Hepatocyte (in vitro differentiated cells): ENCODE measurements at places on chromosomes 1 and 21. TPM values are rescaled to one million over a fixed set of nuclear protein-coding genes. Genes with fewer than 3 reads are reported as not detected.

Gene MROH9
- 0.23 TPM in 1 of 2 replicates, not detected in the other for total RNA-seq

Gene KLHDC7A
- 2.3 and 2.4 TPM in 2 replicates for total RNA-seq

Gene OR6K6
- not detected in 2 replicates for total RNA-seq

Gene GPR153
- total RNA-seq: 6.9 and 9.1 TPM in 2 replicates

Gene CASQ2
- 0.08 TPM in 1 of 2 replicates, not detected in the other for total RNA-seq

Gene TLR5
- 0.88 and 1.9 TPM in 2 replicates for total RNA-seq

Gene F13B
- total RNA-seq: 11.3 and 12.3 TPM in 2 replicates

DNA sequence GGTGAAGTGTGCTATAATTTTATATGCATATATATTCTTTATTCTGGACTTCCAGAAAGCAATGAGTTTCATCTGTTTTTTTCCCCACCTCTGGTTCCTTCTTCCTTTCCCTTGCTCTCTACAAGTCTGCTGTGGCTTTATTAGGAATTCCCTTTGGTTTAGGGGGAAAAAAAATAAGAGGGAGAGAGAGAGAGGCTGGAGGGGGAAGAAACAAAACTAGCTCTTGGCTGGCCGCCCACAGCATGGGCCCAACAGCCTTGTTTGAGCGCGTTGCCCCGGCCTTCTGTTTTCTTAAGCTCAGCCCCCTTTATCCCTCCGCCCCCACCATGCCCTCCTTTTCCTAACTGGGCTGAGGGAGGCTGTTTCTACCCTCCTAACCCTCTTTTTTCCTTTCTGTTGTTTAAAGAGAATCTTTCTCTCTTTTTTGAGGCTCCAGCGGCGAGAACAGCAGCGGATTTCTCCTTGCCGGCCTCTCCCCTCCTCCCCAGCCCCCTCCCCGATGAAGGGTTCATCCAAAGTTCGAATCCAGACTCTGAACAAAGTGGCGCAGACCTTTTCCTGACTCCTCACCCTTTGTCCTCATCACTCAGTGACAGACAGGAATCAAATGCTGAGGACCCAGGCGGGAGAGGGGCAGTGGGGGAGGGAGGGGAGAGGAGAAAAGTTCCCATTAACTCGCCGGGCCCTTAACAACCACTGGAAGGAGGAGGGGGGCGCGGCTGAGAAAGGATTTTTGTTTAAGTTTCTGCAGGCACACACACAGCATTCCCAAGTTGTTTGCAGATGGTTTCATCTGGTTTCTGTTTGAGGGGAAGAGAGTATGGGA, 29.7 kb downstream of the PBX1 start:
- H3K27ac ChIP-seq: peak overlapping the region; percentile 92
- H3K4me3 ChIP-seq: no peak overlapping the region
- H3K4me1 ChIP-seq: peaks cover 54% of the 10 kb centered on the region
- no peaks in the 10 kb centered on the region for H3K36me3 ChIP-seq

GRCh38 chr1:203038217-203038741, 12.0 kb downstream of the PPFIA4 start:
- no peak for DNase-seq
- H3K27me3 ChIP-seq: no peaks in the 10 kb centered on the region
- no peaks in the 10 kb centered on the region for H3K36me3 ChIP-seq
- H3K27ac ChIP-seq: no peak overlapping the region

DNA sequence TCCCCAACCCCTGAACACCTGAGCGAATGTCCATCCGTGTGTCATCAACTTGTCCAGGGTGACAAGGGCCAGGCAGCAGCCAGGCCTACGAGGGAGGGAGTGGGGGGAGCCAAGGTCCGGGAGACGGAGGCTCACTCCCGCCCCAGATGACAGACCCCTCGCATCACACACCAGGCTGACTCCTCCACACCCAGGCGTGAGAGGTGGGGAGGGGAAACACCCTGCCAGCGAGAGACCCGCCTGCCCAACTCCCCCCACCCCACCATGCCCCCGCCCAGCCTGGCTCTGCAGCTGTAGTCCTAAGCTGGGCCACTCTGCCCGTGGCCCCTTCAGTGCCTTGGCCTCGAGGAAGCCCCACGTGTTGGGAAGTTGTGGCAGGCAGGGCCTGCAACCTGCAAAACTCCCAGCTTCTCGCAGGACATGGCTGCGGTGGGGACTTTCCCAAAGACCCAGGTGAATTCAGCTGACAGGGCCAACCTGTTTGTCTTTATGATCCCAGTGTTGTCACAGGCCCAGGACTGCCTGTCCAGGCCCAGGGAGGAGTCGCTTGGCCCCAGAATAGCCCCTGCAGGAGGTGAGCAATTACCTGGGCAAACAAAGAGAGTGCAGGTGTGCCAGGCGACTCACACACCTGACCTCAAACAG, 62.9 kb downstream of the RIPK4 start:
- no peak overlapping the region for H3K4me3 ChIP-seq
- peaks cover 39% of the 10 kb centered on the region for H3K4me1 ChIP-seq
- H3K36me3 ChIP-seq: no peaks in the 10 kb centered on the region
- H3K27me3 ChIP-seq: no peaks in the 10 kb centered on the region
- H3K27ac ChIP-seq: peak overlapping the region; percentile 88

DNA sequence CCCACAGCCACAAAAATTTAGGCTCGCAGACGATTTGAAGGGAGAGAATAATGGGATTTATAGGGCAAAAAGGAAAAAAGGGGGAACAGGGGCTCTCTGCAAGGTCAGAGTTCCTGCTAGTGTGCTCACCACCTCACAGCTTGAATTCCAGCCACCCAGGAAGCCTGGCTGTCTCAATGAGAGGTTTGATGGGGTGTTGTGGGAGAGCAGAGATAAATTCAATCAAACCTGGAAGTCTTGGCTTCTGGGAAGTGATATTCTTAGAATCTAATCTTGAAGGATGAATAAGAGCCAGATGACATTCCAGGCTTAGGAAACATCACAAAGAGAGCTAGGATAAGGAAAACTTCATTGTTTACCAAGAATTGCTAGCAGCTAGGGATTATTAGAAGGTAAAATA, 47.4 kb upstream of the C21orf91 start:
- DNase-seq: no peak
- no peak overlapping the region for H3K27ac ChIP-seq
- H3K4me3 ChIP-seq: no peak overlapping the region
- H3K4me1 ChIP-seq: no peaks in the 10 kb centered on the region

GRCh38 chr1:65357291-65357960, 48.1 kb downstream of the DNAJC6 start:
- H3K27ac ChIP-seq: no peak overlapping the region
- no peaks in the 10 kb centered on the region for H3K4me1 ChIP-seq
- H3K36me3 ChIP-seq: no peaks in the 10 kb centered on the region
- no peaks in the 10 kb centered on the region for H3K27me3 ChIP-seq

GRCh38 chr21:42534421-42535378, 21.0 kb downstream of the SLC37A1 start:
- H3K36me3 ChIP-seq: no peaks in the 10 kb centered on the region
- H3K27ac ChIP-seq: no peak overlapping the region
- H3K4me3 ChIP-seq: no peak overlapping the region
- no peak for DNase-seq

- H3K27ac ChIP-seq: no peak overlapping the region
- no peak overlapping the region for H3K4me3 ChIP-seq
- no peaks in the 10 kb centered on the region for H3K4me1 ChIP-seq
Measured at GRCh38 chr1:44903011-44903680, 60.1 kb upstream of the PTCH2 start.

GRCh38 chr1:248853663-248854375, 5.1 kb downstream of the ZNF692 start:
- no peak overlapping the region for H3K27ac ChIP-seq
- H3K36me3 ChIP-seq: no peaks in the 10 kb centered on the region
- no peak overlapping the region for H3K4me3 ChIP-seq

DNA sequence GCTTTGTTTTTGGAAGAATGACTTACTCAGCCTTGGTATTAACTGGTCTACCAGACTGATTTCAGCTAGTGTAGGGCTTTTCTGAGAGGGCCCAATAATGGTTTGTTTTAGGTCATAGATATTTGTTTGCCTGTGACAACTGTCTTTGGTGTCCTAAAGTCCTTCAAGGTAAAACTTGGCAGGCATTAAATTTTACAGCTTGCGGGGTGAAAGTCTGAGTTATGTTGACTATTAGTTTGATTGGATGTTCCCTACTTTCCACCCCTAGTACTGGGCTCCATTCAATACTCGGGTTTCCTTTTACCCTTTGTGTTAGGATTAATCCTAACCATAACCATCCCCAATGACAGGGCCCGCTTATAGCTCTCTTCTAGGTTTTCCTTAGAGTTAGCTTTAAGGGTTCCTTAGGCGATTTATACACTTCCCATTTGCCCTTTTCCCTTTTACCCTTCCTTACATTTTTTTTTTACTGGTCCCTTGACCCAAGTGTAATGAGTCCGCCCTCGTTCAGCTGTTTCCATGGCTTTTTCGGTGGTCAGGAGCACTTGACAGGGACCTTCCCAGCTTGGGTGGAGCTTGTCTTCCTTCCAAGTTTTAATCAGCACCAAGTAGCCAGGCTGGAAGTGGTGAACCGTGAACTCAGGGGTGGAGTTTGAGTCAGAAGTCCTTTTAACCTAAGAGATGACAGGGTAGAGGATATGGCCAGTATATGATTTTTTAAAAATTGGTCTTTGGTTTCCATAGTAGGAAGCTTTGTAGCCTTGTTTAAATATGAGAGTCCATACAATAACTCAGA, 28.5 kb upstream of the LCE5A start:
- H3K4me1 ChIP-seq: no peaks in the 10 kb centered on the region
- no peak overlapping the region for H3K27ac ChIP-seq
- H3K36me3 ChIP-seq: no peaks in the 10 kb centered on the region
- no peak overlapping the region for H3K4me3 ChIP-seq

DNA sequence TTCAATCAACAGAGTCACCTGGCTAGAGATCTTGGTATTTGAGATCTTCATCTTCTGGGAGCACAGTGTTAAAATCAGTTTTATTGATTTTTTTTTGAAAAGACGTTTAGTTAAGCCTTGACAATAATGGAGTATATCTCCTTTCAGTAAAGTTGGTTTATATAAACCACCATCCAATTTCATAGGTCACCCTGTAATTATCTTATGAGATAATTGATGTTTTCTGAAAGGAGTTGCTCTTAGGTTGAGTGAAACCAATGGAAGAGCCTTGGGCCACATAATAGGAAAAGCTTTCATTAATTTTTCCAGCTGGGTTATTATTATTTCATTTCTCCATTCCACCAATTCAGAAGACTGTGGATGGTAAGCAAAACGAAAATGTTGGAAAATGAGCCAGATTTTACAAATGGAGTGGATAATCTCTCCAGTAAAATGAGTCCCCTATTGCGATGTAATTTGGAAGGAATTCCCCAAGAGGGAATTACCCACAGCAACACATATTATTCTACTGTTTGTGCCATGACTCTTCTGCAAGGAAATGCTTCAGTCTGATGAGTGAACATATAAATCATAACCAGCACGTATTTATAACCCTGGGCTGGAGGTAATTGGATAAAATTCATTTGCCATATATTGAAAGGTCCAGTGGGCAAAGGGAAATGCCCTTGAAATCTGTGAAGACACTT, 46.2 kb upstream of the TINAGL1 start:
- peaks cover 10% of the 10 kb centered on the region for H3K4me1 ChIP-seq
- H3K36me3 ChIP-seq: no peaks in the 10 kb centered on the region
- no peaks in the 10 kb centered on the region for H3K27me3 ChIP-seq

- DNase-seq: no peak
- H3K4me1 ChIP-seq: no peaks in the 10 kb centered on the region
- no peak overlapping the region for H3K4me3 ChIP-seq
- H3K36me3 ChIP-seq: no peaks in the 10 kb centered on the region
- no peaks in the 10 kb centered on the region for H3K27me3 ChIP-seq
Measured at GRCh38 chr1:7152655-7153054, 367.4 kb downstream of the CAMTA1 start.

DNA sequence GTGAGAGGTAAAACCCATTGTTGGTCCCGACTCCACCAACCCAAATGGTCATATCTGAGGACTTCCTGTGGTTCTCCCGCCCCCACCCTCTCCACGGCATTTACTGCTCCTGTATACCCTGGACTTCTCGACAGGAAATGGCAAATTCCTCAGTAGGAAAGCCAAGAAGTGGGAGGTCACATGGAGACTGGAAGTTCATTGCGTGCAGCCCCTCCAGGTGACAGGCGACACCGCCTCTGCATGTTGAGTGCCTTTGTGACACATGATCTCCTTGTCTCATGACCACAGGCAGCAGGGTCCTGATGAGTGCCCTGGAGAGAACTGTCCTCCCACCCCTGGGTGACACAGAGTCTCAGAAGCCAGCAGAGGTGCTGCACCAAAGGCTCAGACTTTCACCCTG, 24.2 kb downstream of the ERG start:
- no peak for DNase-seq
- H3K36me3 ChIP-seq: no peaks in the 10 kb centered on the region
- H3K27ac ChIP-seq: no peak overlapping the region
- no peaks in the 10 kb centered on the region for H3K27me3 ChIP-seq
- H3K4me3 ChIP-seq: no peak overlapping the region
- H3K4me1 ChIP-seq: peaks cover 12% of the 10 kb centered on the region

DNA sequence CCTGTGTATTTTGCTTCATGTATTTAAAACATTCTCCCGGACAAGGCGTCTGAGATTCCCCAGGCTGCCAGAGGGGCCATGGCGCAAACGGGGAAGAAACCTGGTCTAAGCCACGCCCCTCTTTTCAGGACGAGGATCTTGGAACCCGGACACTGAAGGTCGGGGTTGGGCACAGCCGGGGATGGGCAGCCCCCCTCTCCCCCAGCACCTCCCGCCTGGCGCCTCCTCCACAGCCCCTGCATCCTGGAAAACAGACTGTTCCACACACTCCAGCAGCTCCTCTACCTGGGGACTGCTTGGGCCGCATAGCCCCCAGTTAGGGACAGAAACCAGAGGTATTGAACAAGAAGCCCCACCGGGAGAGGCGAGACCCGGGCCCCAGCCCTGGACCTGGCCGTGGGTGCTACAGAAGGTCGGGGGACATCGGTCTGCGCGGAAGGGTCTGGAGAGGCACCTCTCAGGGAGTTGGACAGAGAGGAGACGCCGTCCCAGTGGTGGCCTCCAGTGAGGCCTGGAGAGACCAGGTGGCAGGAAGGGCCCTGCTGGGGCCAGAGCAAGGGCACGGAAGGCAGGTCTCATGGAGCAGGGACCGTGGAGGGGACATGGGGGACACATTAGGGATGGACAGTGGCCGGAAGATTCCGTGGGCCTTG, 5.4 kb downstream of the TP73 start:
- no peak overlapping the region for H3K4me3 ChIP-seq
- peaks cover 48% of the 10 kb centered on the region for H3K27me3 ChIP-seq
- no peaks in the 10 kb centered on the region for H3K4me1 ChIP-seq
- H3K36me3 ChIP-seq: no peaks in the 10 kb centered on the region

DNA sequence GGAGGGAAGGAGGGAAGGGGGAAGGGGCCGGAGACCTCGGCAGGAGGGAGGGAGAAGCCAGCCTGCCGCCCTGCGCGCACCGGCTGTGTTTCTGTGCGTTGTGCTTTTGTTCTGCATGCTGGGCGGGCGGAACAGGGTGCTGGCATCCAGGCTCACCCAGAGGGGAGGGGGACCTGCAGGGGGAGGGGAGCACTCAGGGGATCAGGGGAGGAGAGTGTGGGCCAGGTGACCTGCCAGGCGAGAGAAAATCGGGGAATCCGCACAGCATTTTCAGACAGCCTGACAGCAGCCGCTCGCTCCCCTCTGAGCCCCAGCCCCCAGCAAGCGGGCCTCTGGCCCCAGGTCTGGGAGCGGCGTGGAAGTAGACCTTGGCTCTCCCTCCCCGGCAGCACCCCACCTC, 54.7 kb downstream of the RIPK4 start:
- no peaks in the 10 kb centered on the region for H3K27me3 ChIP-seq
- DNase-seq: peak; percentile 58
- no peaks in the 10 kb centered on the region for H3K36me3 ChIP-seq
- H3K27ac ChIP-seq: peak overlapping the region; percentile 92
- H3K4me3 ChIP-seq: no peak overlapping the region

- H3K27ac ChIP-seq: no peak overlapping the region
- no peaks in the 10 kb centered on the region for H3K36me3 ChIP-seq
- H3K4me1 ChIP-seq: no peaks in the 10 kb centered on the region
- H3K4me3 ChIP-seq: no peak overlapping the region
Measured at GRCh38 chr1:17251701-17252376, 2.9 kb downstream of the PADI3 start.

- DNase-seq: no peak
- no peaks in the 10 kb centered on the region for H3K4me1 ChIP-seq
- H3K27me3 ChIP-seq: no peaks in the 10 kb centered on the region
- no peaks in the 10 kb centered on the region for H3K36me3 ChIP-seq
Measured at GRCh38 chr1:51728611-51729155, 111.8 kb downstream of the OSBPL9 start.
